ENCODE measurements at places on chromosomes 3 and 15.
A peak's percentile ranks its signal among the peaks of the same experiment; 100 is the strongest.

- no peak for DNase-seq
These were observed at the start of gene RPL22L1 for GRCh38 chr3:170869645-170870593. Gene RPL22L1 (minus strand): TSS chr3:170870195. CDS start chr3:170870167, 28 bp downstream.

DNA sequence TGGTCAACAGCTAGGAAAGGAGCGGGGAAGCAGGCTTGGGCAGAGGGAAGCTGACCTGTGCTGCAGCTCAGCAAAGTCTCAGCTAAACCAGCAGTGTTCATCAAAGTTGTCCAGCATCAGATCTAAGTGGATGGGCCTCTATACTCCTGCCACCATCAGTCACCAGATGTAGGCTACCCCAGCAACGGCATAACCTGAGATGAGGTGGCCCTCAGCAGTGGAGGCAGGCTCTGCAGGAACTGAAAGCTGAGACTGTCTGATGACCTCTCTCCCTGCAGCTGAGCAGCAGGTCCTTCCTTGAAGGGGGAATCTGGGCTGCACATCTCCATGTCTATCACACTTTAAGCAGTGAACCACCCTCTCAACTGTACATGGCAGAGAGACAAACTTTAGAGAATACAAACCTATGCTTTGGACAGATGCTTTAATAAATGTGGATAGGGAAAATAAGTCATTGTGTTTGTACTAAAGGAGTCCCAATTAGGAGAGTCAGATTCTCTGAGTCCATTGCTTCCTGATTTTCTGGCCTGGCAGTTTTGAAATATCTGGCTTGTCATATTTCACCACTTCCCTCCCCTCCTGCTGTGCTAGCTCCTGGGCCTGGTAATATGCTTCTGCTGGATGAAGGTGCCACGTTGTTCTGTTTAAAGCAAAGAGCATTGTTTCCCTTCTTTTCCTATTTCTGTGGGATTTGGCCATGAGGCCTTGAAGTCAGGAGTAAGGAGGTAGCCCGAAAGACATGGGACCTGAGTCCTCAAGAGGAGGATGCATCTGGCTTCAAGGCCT, 11.1 kb upstream of the PSTPIP1 start:
- no peak for DNase-seq

GRCh38 chr15:74950078-74950908, 6.3 kb downstream of the RPP25 start:
- DNase-seq: no peak

DNA sequence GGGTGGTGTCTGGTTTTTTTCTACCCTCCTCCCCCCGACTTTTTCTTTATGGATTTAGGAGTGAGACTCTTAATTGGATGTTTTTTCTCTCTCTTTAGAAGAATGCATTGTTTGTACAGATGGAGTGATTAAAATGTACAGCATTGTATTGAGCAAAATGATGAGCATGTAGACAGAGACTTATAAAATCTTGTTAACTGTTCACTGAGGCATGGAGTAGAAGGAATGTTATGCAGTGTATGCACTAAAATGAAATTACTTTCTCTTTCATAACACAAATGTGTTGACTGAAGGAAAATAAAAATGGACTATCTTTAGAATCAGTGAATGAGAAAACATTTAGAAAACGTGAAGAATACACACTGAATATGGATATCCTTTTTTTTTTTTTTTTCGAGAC, 39.8 kb downstream of the ZFAND6 start:
- DNase-seq: no peak

- no peak for DNase-seq
These were observed 222.5 kb downstream of the SQOR start for GRCh38 chr15:45857291-45857690.

- DNase-seq: no peak
These were observed 19.5 kb downstream of the ACVR2B start for GRCh38 chr3:38473229-38473628.

DNA sequence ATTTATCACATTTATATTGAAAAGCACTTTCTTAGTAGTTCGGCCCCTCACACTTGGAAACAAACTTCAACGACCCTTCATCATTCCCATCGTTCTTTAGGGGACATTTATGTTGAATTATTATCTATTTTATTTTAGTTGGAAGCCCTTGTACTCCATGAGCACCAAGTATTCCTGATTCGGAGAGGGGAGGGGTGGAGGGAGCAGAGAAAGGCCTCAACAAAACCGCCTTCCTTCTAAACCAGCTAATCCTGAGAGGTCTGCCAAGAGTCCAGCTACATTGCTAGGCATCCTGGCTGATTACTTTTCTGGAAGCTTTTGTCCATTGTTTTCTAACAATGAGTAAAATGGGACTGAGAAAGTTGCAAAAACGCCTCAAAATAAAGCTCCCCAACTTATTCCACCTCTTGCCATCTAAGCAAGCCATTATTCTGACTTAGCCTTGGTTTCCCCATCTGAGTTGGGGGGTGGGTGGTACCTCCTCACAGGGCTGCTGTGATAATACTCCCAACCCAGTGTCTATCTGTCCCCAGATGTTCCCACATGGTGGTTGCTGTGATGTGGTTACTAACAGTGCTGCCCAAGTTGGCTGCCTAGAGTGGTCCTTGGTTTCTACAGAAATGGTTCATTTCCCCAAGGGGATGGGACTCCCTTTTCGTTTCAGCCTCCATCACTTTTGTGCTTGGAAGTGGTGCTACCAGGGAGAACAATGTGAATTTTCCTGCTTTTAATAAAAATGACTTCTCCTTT, 1.2 kb upstream of the TMEM158 start:
- no peak for DNase-seq

DNA sequence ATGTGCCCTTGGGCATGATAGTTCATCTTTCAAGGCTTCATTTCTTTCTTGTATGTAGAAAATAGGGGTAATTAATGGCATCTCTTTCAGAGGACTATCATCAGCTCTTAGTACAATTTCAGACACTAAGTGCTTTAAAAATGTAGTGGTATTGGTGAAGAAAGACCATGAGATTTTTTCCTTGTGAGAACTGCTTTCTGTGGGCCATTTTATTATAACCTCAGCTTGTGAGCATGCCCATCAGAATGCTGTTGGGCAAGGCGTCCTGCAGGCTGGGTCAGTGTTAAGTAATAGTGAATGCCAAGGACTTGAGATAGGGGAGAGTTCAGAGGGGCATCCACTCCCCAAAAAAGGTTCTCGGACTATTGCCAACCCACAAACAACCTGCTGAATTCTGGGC, 187.9 kb downstream of the GHSR start:
- no peak for DNase-seq

DNA sequence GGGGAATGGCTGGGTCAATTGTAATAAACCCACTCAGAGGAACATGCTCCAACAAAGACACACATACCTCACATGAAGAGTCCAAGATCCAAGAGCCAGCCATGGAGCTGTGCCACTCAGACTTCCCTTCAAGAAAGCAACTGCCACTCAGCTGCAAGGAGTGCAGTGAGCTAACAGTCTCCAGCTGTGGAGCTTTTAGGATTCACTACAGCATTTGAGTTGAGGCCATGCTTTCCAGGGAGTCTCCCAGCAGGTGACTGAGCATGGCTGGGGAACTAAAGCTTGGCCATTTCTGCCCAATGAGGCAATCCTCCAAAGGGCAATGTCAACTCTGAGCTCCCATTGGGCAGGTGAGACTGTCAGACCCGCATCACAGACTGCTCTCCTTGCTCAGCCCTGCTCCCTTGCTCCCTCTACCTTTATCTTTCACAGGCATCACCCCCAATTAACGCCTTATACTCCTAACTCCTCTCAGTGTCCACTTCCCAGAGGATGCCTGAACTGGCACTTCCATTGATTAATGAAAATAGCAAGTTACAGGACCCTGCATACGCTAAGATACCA, 165.3 kb upstream of the CTNNB1 start:
- DNase-seq: no peak

DNA sequence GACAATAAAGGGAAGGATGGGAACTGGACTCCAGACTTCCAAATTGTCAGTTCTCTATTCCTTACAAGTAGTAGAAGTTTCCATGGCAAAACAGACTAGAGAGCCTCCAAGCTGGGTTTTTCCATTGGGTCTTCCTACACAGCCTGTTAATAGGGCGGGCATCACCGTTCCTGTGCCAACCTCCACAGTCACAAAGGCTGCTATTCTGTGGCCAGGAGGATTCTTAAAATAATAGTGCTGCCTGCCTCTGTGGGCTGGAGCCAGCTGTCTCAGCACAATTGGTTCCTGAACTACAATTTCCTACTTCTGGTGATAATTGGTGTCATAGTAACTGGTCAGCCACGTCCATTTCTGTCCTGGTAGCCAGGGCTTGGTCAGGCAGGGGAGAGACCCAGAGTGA, 38.6 kb downstream of the LYZL4 start:
- DNase-seq: no peak

DNA sequence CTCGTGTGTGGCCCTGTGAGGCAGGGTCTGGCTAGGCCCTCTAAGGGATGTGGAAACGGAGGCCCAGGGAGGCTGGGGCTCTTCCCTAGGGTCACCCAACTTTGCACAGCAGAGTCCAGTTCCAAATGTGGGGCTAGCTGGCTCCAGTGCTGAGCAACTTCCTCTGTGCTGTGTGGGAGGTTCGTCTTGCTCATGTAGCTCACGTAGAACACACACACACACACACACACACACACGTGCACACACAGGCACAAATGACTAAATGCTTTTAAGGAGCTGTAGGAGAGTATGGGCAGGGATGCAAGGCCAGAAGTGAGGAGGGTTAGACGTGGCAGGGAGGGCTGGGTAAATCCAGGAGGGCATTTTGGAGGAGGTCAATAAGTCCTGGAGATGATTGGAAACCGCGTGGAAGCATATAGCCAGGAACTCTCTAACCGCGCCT, 213.8 kb downstream of the RPLP1 start:
- no peak for DNase-seq

DNA sequence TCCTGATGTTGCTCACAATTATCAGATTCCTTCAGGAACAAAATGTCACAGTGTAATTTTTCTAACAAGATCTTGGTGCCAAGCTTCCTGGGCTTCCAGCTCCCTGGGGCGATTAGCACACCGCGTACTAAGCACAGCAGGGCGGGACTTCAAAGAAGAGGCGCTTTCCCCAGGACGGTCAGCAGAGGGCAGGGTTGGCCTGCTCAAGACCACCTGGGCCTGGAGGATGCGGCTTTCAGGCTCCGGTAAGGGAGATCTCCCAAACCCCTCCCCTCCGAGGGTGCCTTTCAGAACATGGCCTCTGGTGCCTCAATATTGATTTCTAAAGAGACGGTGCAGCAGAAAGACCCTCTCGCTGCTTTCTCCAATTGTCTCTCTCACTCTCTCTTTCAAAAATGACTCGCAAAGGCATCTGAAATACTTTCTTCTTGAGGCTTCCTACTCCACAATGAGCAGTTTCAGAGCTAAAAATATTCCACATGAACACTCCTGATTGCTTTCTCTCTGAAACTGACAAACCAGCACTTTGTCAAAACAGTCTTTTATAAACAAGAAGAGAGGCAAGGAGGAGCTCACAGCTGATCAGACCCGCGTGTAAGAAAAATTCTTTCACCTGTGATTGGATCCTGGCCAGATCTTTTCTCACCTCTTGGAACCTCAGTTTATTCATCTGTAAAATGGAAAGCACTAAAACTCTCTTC, 154.0 kb downstream of the ADAMTS9 start:
- DNase-seq: no peak

DNA sequence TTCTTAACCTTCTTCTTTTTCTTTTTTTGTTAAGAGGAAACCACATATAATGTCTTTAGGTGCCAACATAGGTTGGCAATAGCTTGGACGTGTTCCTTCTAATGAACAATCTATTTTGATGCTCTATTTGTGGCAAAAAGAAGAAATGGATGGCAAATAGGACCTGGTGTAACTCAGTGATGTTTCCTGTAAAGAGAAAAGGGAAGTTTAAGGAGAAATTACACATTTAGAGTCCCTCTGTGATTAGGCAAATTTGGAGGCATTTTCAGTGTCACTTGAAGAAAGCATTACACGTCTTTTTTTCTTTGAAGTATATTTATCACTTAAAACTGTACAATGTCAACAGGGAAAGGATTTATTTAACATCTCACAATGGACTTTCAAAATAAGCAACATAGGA, 327.1 kb downstream of the ZIC1 start:
- DNase-seq: no peak

- no peak for DNase-seq
These were observed 20.1 kb upstream of the GOLGA6L2 start for GRCh38 chr15:23467110-23467600.

GRCh38 chr15:101045835-101046691, 126.9 kb downstream of the LRRK1 start:
- DNase-seq: no peak

DNA sequence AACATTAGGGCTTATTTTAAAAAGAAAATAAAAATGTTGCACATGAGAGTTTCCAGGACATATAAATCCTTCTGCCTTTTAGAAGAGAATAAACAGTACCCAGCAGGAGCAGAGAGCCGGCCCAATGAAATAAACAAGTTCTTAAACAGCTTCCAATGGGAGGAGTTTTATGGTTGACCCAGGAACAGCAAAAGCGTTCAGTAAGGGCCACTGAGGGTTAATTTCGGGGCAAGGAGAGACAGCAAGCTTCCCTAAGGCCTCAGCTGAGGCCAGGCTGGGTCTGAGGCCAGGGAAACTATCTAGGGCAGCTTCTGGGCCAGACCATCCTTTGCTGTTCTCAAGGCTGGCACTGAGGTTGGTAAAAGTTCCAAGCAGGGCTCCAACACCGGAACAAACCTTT, 3.4 kb downstream of the PDZRN3 start:
- DNase-seq: no peak

- no peak for DNase-seq
These were observed 563.5 kb upstream of the TBL1XR1 start for GRCh38 chr3:177760803-177761202.

DNA sequence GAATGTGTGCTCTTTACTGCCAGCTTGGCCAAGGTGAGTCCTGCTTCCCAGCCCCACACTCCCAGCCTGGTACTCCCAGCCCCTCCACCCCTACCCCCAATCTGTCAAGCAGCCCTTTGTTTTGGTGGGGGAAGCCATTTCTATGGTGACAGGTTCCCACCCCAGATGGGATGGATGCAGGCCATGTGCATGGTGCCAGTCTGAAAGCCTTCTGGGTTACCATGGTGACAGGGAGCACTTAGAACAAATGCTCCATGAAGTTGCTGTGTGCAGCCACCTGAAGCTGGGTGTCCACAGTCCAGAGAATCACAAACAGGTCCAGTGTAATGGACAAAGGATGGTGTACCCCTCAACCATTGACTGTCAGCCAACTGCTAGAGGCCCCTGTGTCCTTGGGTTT, 19.1 kb upstream of the VILL start:
- DNase-seq: peak; percentile 47

GRCh38 chr15:70617911-70618287, 145.5 kb downstream of the UACA start:
- no peak for DNase-seq

GRCh38 chr3:118485693-118486092, 549.0 kb downstream of the IGSF11 start:
- no peak for DNase-seq

- no peak for DNase-seq
These were observed 141.9 kb upstream of the SMAD3 start for GRCh38 chr15:66923438-66923881.

DNA sequence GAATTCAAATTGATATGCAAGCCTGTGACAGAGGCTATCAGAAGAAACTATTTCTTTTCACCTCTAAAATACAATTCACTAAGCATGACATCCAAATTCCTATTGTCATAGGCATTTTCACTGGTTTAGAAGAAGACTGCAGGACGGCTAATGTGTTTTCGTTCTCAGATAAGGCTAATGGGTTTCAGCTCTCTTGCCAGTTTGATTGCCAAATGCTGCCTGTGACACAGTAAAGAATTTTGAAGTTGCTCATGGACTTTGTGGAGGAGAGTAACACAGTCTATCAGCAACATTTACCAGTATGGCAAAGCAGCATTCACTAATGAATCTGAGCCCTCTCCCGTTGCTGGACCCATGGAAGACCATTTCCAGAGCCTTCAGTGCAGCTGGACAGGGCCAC, 948.1 kb downstream of the FHIT start:
- no peak for DNase-seq
